ENCODE measurements at places on chromosomes 12 and 14.

DNA sequence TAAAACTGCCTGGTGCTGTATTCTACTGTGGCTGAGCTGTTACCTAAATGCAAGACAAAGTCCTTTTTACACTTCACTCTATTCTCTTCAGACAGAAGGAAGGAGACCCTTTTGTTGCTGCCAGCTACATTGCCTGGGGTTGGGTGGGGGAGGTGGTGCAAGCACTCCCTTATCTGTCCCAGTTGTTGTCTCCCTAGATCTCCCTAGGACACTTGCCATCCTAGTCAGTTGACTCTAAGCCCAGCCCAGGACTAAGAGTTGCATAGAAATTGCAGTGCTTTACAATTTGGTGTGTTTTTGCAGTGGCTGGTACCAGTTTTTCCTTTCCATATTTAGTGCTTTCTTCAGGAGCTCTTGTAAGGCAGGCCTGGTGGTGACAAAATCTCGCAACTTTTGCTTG lies 35.1 kb downstream of the SCYL2 start:
- DNase-seq, result no peak

GRCh38 chr12:27396216-27396815 lies 50.2 kb upstream of the SMCO2 start:
- DNase-seq, result no peak

GRCh38 chr14:26765768-26766520 lies 168.1 kb upstream of the NOVA1 start:
- no peak for DNase-seq

DNA sequence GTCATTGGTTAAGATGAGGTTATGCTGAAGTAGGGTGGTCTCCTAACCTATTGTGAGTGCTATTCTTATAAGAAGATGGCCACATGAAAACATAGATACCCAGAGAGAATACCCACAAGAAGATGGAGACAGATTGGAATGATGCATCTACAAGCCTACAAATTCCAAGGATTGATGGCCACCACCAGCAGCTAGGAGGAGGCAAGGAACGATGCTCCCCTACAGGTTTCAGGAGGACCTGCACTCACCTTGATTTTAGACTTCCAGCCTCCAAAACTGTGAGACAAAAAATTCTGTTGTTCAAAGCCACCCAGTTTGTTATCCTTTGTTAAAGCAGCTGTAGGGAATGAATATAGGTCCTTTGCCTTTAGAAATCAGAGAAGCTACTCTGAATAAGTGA lies 227.4 kb downstream of the NEDD1 start:
- no peak for DNase-seq

DNA sequence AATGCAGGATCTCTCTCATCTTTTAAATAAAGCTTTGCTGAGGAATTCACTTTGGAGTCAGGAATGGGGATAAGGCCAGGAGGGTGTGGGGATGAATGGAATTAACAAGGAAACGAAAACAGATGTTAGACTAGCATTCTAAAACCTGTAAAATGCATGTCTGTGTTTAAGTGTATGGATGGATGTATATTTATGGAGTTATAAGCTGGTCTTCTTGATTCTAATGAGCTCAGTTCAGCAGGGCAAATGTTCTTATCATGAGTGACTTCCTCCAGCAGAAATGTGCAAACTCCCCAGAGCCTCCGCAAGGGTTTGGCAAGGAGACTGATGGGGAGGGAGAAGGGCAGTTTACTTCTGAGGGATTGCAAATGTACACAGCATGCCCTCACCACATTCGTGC lies 149.1 kb downstream of the NTF3 start:
- no peak for DNase-seq

DNA sequence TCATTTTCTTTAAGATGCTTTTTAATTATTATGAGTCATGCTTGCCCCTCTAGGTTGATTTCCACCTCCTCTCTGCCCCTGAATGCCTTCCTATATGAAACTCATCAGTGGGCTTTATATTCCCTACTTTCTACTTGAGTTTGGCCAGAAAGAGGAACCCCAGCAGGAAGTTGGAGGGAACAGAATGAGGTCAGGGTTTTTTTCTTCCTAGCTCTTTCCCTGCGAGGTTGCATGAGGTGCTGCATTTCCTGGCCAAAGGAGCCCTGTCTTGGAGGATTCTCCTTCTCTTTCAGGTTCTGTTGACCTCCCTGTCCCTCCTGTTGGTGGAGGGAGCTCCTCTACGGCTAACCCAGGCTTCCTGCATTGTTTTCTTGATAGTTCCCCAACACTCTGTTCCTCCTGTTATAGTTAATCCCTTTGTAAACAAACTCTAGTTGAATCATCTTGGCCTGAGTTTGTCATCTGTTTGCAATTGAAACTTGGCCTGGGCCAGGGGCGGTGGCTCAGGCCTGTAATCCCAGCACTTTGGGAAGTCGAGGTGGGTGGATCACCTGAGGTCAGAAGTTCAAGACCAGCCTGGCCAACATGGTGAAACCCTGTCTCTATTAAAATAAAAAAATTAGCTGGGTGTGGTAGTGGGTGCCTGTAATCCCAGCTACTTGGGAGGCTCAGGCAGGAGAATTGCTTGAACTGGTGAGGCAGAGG lies 15.3 kb upstream of the SPIC start:
- DNase-seq, result no peak

GRCh38 chr14:102080183-102081080 lies 6.4 kb downstream of the HSP90AA1 start:
- no peak for DNase-seq

DNA sequence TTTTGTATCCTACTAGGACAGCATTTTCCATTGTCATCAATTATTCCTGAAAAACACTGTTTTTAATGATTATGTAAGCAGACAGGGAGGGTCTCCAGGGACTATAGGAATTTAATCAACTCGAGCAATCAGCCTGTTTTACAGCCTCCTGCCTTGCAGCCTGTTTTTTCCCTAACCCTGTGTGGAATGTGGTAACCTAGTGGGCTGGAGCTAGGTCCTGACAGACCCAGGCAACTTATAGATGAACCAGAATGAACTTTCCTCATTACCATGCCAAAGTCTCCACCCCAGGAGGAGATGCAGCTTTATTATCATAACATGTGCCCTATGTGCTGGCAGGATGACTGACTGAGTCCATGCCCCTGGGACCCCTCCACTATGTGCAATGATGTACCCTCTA lies 375.1 kb downstream of the BMP4 start:
- no peak for DNase-seq

DNA sequence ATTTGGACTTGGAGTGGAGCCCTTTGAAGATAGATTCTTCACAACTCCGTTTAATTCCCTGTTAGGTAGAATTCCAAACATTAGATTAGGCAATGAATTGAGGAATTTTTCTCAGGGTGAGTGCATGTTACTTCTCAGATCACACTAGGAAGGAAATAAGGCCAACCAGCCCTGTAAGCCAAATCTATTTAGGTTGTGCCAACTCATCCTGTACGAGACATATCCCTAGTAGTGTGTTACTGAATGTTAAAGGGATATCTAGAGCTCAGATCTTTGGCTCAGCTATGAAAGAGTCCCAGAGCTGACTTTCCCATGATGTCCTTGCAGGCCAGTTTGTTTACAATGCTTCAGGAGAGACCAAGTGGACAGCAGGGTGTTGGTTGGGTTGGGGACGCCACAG lies 45.6 kb downstream of the GPHB5 start:
- DNase-seq, result no peak

DNA sequence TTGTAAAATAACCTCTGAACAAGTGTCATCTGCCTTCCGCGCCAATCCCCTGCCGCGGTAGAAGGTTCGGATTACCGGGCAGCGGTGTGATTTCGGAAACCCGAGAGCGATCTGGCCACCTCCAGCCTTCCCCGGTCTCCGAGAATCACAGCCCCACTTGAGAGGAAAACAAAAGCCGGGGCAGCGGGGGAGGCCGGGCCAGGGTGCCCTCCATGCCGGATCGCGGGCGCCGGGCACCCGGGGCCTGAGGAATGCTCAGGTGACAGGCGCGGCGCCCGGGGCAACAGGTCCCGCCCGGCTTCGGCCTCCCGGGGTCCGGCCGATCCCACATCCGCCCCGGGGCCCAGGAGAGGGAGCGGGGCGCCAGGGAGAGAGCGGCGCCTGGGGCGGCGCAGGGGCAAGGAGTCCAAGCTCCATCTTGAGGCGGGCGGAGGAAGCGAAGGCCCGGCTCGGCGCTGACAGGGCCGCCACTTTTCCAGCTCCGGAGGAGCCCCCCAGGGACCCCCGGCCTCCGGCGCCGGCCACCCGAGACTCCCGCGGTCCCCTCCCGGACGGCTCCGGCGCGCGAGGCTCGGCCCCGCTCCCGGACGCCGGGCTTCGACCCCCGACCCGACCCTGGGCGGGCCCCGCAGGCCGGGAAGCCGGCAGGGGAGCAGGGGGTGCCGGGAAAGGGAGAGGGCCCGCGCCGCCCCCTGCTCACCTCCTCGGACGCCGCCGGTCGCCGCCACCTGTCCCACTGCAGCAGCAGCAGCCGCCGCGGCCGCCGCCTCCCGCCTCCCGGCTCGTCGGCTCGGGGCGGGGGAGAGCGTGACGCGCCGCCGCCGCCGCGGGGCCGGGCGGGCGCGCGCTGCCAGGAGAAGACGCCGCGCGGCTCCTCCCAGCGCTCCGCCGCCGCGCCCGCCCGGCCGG lies at the start of gene CLIP1:
Gene CLIP1, minus strand, starts transcription at position 849 of the 909 bp plus-strand sequence. CDS start 42,217 bp downstream, outside the sequence.
- peak; percentile 13 for DNase-seq

GRCh38 chr14:59656473-59656872 lies 79.9 kb upstream of the CCDC175 start:
- no peak for DNase-seq

Measured in activated CD8-positive, alpha-beta memory T cell treated with anti-CD3 and anti-CD28 coated beads for 4 hours (primary cell).